LHCN-M2 (cell line): ENCODE measurements at places on chromosomes 2 and 18. TPM values are rescaled to one million over a fixed set of nuclear protein-coding genes. Genes with fewer than 3 reads are reported as not detected.
A peak's percentile ranks its signal among the peaks of the same experiment; 100 is the strongest.

Gene KCNE4
- total RNA-seq = 4.0 and 6.3 TPM in 2 replicates

Gene GPR35
- 0.11 and 1.0 TPM in 2 replicates for total RNA-seq

Gene SS18
- 114 and 138 TPM in 2 replicates for total RNA-seq

Gene SP140L
- 10.8 and 25.4 TPM in 2 replicates for total RNA-seq

DNA sequence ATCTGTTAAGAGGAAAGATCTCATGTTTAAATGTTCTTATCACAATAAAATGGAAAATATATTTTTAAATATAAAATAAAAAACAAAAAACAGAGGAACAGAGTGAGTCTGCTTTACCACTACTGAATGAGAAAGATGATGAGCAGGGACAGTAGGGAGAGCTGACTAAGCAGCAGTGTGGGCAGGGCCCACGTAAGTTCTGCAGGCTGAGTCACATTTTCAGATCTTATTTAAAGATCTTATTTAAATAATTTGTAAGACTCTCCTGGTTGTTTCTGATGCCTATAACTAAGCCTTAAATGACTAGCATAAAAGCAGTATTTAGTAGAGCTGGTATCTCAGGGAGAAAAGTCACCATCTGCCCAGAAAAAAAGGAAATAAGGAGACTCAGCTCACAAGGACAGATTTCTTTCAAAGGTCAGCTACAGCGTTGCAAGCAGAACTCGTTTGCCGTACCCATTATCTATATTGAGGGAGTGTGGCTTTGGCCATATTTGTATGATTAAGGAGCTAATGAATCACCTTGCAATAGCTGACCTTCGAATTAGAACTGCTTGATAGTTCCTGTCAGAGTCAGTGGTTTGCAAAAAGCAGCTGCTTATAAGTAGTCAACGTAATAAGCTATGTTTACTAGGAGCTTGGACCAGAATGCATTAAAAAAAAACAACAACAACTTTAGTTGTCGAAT lies 322.1 kb upstream of the CHAC2 start:
- DNase-seq = peak; percentile 55

GRCh38 chr2:121189011-121189410 lies 96.0 kb downstream of the TFCP2L1 start:
- no peak for DNase-seq

DNA sequence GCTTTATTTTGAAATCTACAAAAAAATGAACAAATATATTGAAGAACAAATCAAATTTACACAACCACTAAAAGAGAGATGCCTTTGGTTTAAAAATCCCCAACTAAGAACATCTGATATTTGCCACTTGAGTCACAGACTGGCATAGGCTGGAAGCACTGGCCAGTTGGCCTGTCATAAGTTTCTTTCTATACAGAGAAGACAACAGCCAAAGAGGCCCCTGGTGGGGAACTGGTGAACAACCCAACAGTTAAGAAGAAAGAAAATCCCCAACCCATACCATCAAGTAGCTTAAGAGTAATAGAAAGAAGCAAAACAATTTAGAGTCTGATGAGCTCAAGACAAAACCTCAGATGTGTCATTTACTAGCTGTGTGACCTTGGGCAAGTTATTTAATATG lies 45.5 kb downstream of the OSR1 start:
- peak; percentile 75 for DNase-seq

- DNase-seq = no peak
Measured at GRCh38 chr2:10720947-10721395, 459 bp upstream of the ATP6V1C2 start.

GRCh38 chr2:159904959-159905305 lies 106.9 kb upstream of the CD302 start:
- no peak for DNase-seq

DNA sequence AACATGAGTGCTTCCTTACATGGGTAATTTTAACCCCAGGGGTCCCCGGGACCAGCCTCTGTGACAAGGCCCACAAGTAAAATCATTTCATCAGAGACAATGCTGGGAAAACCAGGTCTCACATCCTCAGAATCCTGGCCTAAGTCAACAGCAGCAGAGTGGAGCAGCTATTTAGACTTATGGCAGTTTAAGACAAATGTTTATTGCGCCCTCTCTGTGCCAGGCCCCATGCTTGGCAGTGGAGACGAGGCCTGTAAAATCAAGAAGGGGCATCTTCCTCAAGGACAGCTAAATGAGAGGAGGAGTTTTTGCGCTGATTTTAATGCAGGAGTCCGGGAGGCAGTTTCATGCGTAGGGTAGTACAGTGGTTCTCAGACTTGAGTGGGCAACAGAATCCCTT lies 56.0 kb upstream of the ACAA2 start:
- DNase-seq = no peak

DNA sequence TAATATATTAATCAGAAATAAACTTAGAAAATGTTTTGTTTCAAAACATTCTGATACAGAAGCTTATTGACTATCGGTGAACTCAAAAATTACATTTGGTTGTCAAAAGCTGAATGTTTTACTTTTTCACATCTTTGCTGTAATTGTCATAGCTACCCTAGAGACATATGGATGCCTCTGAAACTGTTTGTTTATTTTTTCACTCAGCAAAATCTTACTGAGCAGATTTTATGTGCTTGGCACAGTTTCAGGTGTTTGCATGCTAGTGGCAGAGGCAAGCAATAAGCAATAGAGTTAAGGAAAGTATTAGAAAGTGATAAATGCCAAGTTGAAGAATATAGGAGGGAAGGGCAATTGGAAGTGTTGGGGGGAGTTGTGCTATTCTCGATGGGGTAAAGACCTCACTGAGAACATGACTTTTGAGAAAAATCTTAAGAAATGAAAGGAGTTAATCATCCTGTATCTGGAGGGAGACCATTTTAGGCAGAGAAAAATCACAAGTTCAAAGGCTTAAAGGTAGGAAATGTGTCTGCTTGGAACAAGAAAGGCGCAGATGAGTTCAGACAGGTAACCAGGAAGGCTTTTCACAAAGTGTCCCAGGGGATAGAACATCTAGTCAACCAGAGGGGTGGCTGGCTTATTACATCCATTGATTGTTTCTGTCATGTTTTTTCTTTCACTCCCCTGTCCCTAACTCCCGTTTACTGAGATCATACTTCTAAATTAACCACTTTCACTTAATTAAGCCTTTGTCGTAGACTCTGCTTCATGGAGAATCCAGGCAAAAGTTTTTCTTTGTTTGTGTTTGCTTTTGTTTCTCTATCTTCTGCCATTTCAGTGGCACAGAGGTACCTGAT lies 27.2 kb upstream of the COBLL1 start:
- no peak for DNase-seq

DNA sequence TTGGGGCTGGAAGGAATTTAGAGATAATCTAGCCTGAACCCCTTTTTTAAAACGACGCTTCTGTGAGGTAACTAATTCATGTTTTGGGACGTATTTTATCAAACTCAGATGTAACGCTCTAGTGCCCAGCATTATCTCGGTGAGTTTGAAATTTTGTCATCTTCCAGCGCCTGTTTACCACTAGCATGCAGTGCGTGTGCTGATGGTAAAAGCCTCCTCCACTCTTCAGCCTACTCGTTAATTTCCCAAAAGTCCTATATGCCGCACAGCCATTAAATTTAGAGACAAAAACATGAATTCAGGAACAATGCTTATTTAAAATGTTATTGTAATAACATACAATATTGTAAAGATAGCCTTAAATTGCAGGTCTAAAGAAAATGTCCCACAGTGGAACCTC lies 2.8 kb downstream of the ZCCHC2 start:
- DNase-seq = no peak

GRCh38 chr2:144382849-144383248 lies 137.1 kb downstream of the ZEB2 start:
- peak; percentile 12 for DNase-seq
